ENCODE measurements at places on chromosomes 2 and 18.
A peak's percentile ranks its signal among the peaks of the same experiment; 100 is the strongest.

DNA sequence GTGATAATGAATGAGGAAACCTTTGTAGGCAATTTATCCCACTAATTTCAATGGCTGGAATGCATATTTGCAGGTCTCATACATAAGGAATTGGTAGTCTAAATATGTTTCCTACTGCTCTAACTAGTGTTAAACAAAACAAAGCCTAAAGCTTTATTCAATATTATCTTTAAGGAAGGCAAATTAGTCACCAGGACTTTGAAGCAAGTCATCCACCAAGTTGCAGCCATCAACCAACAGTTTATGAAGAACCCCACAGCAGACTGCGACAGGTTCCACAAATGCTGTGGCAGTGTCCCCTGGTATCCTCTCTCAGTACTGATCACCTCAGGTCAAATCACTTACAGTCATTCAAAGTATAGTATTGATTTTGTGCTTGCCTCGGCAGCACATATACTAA is 181.5 kb upstream of the ZFP36L2 start:
- no peak for DNase-seq

DNA sequence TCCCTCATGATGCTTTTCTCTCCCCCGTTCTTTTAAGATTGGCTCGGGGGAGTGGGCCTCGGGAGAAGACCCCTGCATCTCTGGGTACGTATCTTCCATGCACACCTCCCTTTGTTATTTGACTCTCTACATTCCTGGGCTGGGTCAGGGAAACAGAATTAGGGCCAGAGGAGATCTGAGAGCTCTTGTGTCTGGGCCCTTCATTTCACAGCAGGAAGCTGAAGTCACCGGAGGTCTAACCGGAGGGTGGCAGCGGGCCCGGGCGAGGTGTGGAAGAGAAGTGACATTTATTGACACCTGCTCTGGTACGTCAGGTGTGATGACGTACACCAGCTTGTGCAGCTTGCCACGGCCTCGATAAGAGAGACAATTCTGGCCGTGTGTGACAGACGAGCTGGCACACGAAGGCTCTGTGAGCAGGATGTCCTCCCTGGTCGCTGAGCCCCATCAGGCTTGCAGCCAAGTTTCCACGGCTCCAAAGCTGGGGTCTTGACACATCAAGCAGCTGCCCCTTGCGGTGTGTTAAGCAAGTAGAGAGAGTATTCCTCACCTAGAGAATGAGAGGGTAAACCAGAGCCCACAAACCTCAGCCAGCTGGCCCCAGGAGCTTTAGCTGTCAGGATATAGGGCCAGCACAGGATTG is 30.4 kb downstream of the TOGARAM2 start:
- DNase-seq, result peak; percentile 88

GRCh38 chr2:9968553-9969497 is 17.3 kb downstream of the GRHL1 start:
- no peak for DNase-seq

- no peak for DNase-seq
Measured at GRCh38 chr2:191611614-191612013, 66.3 kb upstream of the NABP1 start.

- no peak for DNase-seq
Measured at GRCh38 chr2:102291319-102292075, 19.9 kb upstream of the IL1RL1 start.

DNA sequence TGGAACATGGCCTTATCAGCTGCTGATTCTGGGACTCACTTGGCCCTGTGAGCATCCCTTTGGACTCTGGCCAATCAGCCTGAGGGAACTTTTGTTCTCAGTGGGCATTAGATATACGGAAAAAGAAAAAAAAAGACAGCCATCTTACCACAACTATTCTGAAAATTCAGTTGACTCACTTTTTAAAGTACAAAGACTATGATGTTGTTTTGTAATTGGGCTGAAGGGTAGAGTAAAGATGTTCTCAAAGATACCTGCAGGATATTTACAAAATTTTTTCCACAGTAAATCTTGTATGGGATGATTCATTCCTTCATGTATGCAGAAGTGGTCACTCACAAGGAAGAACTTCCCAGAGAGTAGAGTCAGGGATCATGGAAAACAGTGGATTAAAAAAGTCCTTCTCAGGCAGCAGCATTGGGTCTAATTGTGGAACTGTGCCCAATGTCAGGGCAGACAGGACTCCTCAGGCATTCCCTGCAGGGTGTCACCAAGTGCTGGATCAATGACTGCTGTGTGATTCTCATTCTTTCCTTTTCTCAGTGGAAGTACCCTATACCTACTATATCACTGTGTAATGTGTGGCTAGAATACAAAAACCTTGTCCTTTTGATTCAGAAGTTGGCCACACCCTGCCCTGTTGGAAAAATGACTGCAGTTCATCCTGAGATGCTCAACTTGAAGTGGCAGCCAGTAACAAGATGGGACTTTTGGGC is 35.4 kb downstream of the SULT1C4 start:
- no peak for DNase-seq

- no peak for DNase-seq
Measured at GRCh38 chr18:64639536-64639935, 490.6 kb upstream of the LINC00305 start.

DNA sequence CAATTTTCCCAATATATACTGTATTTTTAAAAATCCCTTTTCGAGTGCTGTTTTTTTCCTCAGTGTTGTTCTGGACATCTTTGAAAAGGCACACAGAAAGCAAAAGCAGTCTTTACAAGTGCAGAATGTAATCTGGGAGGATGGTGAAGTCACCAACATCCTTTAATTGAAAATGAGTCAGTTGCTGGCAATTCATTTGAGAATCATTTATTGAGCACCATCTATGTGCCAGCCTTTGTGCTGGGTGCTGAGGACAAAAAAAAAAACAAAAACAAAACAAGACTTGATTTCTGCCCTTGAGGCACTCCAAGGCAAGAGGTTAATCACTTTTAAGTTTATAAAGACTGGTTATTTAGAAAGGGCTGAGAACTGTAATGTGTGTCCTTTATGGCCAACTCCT is 46.7 kb upstream of the ACVR1 start:
- no peak for DNase-seq

GRCh38 chr2:70243806-70244584 is 4.4 kb downstream of the TIA1 start:
- DNase-seq, result no peak

DNA sequence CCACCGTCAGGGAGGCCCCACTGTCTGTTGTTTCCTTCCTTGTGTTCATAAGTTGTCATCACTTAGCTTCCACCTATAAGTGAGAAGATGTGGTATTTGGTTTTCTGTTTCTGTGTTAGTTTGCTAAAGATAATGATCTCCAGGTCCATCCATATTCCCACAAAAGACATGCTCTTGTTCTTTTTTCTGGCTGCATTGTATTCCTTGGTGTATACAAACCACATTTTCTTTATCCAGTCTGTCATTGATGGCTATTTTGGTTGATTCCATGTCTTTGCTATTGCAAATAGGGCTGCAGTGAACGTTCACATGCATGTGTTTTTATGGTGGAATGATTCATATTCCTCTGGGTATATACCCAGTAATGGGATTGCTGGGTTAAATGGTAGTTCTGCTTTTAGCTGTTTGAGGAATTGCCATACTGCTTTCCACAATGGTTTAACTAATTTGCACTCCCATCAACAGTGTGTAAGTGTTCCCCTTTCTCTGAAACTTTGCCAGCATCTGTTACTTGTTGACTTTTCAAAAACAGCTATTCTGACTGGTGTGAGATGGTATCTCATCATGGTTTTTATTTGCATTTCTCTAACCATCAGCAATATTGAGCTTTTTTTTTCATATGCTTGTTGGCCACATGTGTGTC is 156.6 kb upstream of the NOSTRIN start:
- DNase-seq, result no peak

GRCh38 chr2:135998879-135999278 is 13.5 kb upstream of the DARS1 start:
- DNase-seq, result no peak

DNA sequence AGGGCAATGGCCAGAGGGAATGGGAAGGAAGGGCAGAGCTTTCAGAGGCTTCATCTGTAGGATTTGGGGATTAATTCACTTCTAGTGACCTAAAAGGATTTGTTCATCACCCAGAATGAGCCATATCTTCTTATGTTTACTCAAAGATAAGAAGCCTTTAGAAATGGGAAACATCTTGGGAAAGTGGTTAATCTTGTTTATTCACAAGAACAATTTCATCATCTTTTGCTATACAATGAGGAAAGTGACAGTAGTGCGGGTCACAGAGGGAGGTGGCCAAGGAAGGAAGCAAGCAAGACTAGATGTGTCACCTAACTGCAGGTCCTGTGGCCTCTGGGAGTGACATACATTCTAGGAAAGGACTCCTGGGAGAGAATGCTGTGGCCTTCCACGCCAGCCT is 140.4 kb upstream of the ALPP start:
- no peak for DNase-seq

- no peak for DNase-seq
Measured at GRCh38 chr2:66428986-66429612, 5.8 kb upstream of the MEIS1 start.

GRCh38 chr18:39698436-39698835 is 2132.8 kb upstream of the CELF4 start:
- no peak for DNase-seq

DNA sequence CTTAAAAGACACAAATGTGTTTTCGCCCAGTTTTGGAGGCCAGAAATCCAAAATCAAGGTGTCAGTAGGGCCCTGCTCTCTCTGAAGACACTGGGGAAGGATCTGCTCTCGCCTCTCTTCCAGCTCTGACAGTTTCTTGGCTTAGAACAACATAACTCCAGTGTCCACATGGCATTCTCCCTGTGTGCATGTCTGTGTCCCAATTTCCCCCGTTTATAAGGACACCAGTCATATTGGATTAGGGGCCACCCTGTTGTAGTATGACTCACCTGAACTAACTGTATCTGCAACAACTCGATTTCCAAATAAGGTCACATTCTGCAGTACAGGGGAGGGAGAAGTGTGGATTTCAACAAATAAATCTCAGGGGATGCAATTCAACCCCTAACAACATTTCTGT is 263.2 kb downstream of the SS18 start:
- DNase-seq, result no peak

- peak; percentile 45 for DNase-seq
Measured at GRCh38 chr2:74834792-74835755, 1.1 kb downstream of the HK2 start.

DNA sequence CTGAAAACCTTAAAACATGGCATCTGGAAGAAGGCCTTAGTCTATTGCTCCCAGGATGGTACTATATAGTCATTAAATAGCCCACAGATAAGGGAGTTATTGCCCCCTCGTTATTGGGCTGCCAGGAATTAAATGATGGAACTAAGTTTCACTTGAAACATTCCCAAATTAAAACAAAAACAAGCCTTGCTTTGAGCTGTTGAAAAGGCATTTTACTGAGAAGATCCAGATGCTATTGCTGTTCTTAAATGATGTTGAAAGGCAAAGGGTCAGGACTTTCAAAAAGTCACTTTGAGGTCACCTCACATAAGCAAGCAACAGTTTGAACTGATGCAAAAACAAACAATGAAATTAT is 2.0 kb upstream of the AMMECR1L start:
- DNase-seq, result no peak

GRCh38 chr18:11741505-11742145 is 52.6 kb downstream of the GNAL start:
- no peak for DNase-seq

GRCh38 chr18:25298853-25299274 is 53.1 kb downstream of the ZNF521 start:
- no peak for DNase-seq

- DNase-seq, result no peak
Measured at GRCh38 chr18:27527856-27528255, 342.7 kb upstream of the CHST9 start.

DNA sequence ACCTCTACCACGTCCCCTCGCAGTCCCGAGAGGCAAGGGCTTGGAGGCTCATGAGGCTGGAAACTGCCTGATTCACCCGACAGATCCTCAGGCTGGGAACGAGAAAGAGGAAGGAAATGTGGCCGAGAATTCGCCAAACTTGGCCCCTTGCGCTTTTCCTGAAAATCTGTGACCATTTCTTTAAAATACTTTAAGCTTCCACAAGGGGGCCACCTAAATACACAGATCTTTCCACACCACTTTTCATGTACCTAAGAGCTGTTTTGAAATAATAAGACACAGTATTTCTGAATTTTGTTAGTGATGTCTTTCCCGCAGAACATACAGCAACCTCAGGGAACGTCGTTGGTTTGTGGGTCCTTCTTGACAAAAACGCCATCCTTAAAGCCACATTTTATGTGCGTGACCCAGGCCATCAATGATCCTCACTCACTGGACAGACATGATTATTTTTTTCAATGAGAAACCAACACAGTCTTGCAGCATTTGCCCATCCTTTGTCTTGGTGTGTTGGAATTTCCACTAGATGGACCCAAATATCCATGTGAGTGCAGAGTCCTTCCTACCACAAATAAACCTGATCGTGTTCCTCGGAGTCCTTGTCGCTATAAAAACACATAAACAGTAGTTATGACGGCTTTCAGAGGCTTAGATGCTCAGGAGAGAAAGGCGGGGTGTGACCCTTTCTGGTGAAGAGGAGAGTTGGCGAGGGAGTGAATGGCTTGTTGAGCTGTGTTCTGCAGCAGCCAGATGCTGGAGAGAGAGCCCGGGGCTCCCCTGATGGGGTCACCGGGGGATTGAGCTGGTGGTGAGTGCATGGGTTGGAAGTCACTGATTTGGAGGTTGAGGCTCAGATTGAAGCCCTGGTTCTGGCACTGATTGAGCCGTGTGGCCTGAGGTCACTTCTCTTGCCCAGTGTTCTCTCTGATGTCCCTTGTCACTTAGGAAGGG is 25.0 kb downstream of the DCDC2C start:
- no peak for DNase-seq

All from CD8-positive, alpha-beta T cell (primary cell).